ENCODE measurements at places on chromosomes 2 and 18. TPM values are rescaled to one million over a fixed set of nuclear protein-coding genes. Genes with fewer than 3 reads are reported as not detected.

ZNF521 gene
- 8.5 TPM for total RNA-seq

CCDC121 gene
- total RNA-seq: 0.74 TPM

TFPI gene
- 43.8 TPM for total RNA-seq

TEX44 gene
- total RNA-seq: not detected

COL6A3 gene
- 296 TPM for total RNA-seq

RNF103 gene
- total RNA-seq: 5.8 TPM

TUBA3D gene
- not detected for total RNA-seq

EHD3 gene
- total RNA-seq: 2.6 TPM

FAM237A gene
- total RNA-seq: not detected

RAB6D gene
- not detected for total RNA-seq

ALK gene
- total RNA-seq: 0.03 TPM

TACR1 gene
- total RNA-seq: not detected

ANKRD44 gene
- total RNA-seq: 7.4 TPM

SMARCAL1 gene
- total RNA-seq: 3.2 TPM

All from Daoy (cell line).